ENCODE measurements at places on chromosomes 1 and 21.
A peak's percentile ranks its signal among the peaks of the same experiment; 100 is the strongest.

GRCh38 chr1:207850621-207851407, 60.1 kb downstream of the CD34 start:
- DNase-seq: no peak

DNA sequence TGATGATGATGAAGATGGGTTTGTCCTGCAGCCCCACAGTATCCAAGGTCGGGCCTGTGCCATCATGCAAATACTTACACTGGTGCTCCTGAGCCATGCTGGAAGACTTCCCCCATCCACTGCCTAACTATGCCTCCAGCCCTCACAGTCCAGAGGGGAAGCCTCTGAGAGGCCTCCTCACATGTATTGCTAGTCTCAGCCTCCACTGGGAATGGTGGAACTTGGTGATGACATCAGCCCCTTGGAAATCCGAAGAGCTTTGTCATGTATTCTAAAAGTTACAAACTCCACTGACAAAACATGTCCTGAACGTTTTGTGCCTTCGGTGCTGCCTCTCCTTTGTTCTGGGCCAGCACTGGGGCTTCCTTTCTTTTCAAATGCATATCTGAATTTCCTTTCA, 61.1 kb upstream of the DMRTB1 start:
- no peak for DNase-seq

DNA sequence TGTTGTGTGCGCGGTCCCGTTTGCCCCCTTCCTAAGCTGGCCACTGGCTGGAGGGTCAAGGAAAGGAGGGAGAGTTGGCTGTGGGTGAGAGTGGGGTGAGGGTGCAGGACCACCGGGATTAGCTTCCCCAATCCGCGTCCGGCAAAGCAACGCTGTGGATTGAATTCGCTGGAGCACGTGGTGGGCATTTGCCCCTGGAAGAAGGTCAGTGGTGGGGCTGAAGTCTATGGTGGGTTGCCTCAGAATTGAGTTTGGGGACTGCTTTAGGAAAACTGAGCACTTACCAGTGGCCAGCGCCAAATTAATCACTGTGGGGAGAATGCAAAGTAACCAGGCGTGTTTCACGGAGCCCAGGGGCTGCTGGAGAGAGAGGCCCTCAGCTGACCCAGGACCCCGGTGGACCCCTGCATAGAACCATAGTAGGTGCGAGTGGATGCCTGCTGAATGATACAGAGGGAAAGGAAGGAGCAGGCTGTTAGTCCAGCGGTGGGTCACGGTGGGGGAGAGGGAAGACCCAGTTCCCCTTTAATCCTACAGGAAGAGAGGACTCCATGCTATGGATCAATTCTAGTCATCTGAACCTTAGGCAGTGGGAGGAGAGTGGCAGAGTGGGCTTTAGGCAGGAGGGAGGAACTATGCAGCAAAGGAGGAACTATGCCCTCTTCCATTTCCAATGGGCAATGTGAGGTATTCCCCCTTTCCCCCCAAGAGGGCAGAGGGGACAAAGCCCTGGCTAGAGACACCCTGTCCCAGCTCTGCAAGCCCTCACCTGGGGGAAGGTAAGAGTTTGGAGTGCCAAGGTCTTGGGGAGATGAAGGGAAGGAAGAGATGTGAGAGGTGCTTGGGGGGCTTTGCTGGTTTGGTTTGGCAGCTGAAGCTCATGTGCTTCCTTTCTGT, 1.2 kb downstream of the TNFRSF8 start:
- DNase-seq: no peak

- DNase-seq: no peak
Measured at GRCh38 chr1:236673289-236673919, 12.9 kb upstream of the ACTN2 start.

DNA sequence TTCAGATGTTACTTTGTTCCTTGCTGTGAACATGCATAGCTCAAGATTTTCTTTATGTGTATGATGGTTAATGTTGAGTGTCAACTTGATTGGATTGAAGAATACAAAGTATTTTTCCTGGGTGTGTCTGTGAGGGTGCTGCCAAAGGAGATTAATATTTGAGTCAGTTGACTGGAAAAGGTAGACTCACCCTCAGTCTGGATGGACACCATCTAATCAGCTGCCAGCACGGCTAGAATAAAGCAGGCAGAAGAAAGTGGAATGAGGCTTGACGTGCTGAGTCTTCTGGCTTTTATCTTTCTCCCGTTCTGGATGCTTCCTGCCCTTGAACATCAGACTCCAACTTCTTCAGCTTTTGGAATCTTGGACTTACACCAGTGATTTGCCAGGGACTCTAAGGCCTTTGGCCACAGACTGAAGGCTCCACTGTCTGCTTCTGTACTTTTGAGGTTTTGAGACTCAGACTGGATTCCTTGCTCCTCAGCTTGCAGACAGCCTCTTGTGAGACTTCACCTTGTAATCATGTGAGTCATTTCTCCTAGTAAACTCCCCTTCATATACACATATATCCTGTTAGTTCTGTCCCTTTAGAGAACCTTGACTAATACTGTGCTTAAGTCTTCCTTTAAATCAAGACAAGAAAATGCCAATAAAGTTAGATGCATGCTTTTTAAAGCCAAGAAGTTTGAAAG, 626.6 kb downstream of the KCNT2 start:
- DNase-seq: no peak

GRCh38 chr1:233138788-233139585, 156.5 kb downstream of the PCNX2 start:
- no peak for DNase-seq

DNA sequence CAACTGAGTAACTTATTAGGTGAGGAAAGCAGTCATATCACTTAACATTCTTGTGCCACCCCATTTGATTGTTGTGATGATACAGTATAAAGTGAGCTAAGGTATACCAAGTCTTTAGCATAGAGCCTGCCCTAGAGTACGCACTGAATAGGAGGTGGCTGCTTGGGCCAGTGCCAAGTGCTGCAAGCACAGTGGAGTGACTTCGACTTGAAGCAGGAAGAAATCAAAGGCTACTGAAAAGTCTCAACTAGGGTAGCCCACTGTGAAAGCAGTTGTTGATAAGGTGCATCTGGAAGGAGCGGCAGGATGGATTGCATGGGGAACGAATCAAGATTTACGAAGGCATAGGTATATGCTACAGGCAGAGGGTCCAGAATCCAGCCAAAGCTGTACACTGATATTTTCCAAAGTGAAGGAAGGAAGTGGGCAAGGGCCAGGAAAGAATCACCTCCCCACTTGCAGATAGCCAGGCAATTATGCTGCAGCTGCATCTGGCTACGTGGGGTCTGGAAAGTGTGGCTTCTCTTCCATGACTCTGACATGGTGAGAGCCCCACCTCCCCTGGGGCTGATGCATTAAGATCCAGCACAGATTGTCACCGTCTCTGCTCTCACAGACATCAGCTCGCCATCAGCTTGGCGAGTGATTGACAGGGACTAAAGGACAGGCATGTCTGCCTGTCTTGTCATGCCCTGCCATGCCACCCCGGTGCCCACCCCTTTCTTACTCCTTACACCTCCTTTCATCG, 287.0 kb upstream of the PLXNA2 start:
- DNase-seq: no peak

- DNase-seq: no peak
Measured at GRCh38 chr1:45410850-45411509, 70.7 kb upstream of the MUTYH start.

DNA sequence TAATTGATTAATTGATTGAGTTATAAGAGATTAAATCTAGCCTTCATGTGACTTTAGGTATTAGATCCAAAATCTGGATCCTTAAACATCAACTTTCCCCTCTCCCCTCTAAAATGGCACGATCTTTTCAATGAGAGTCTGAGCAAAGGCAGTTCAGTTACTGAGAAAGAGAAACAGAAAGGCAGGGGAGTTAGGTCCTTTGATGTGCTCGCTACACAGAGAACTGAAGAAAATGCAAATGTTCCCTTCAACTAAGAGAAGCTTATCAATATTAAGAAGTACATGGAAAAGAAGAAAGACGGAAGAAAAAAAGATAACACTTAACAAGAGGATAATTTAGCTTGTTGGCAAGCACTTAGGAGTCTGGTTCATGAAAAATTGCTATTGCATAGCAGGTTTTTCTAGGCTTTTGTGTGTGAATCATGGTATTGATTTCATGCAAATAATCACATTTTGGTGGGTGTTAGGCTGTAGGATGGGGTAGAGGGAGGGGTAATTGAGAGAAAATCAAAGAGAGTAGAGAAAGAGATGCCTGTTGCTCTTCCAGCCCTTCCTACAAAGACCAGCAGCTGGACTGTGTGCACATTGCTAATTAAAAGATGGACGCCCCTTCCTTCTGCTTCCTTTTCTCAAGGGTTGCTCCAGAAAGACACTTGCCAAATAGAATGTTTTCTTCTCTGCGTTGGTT, 307.6 kb upstream of the PLXNA2 start:
- DNase-seq: no peak

DNA sequence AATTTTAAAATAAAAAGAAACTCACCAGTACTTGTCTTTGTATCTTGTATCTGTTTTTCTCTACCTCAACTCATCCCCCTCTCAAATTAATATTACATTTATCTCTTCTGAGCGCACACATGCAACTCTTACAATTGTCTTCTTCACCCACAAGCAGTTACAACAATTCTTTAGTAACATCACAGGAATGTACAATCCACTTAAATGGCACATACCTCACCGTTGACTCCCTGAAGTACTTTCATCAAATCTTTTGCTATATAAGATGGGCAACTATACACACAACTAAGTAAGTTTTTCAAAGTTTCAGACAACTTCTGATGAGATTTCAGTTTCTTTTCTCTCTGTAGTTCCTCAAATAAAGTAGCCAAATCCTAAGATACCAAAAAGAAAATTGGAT, 28.3 kb downstream of the HEATR1 start:
- no peak for DNase-seq

DNA sequence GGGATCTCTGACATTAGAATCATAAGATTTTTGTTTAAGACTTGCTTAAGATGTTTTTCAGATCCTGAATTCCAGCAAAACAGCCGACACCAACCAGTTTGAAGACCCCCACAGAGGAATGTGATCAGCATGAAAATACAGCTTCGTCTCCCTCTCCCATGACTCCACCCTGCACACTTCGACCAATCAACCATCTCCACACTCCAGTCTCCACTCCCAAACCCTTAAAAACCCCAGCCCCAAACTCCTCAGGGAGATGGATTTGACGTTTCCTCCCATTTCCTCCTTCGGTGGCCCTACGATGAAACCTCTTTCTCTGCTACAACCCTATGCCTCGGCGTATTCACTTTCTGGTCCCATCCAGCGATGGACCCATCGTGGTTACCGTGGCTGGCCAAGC, 30.1 kb upstream of the KIF26B start:
- no peak for DNase-seq

DNA sequence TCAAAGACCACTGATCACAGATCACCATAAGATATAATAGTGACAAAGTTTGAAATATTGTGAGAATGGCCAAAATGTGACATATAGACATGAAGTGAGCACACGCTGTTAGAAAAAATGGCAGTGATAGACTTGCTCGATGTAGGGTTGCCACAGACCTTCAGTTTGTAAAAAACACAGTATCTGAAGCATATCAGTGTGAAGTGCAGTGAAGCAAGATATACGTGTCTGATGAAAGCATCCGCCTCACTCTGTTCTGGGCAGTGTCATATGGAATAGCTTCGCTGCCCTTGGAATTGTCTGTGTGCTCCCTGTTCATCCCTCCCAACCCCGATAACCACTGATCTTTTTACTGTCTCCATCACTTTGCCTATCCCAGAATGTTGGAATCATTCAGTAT, 50.7 kb downstream of the GALNT2 start:
- DNase-seq: no peak

DNA sequence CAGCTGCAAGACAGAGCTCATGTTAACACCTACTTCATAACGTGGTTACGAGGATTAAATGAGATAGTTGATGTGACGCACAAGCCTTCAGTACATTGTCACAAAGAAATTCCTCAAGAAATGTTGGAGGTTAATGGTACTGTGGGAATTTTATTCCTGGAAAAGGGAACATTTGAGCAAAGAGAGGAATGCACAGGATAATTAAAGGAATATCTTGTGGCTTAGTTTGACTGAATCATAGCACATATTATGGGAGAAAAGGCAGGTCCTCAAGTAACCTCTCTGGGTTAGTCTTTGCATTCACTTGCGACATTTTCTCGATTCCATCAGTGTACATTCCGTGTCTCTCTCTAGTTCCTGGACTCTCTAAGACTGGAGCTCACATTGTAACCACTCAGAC, 300.2 kb upstream of the DUSP10 start:
- DNase-seq: no peak

- DNase-seq: no peak
Measured at GRCh38 chr1:68798071-68798470, 301.2 kb upstream of the DEPDC1 start.

GRCh38 chr1:86914998-86915736, 732 bp downstream of the HS2ST1 start:
- DNase-seq: peak; percentile 54

- no peak for DNase-seq
Measured at GRCh38 chr1:236800623-236801022, 5.5 kb downstream of the MTR start.

GRCh38 chr1:59947047-59947938, 20.7 kb upstream of the CYP2J2 start:
- DNase-seq: peak; percentile 68

DNA sequence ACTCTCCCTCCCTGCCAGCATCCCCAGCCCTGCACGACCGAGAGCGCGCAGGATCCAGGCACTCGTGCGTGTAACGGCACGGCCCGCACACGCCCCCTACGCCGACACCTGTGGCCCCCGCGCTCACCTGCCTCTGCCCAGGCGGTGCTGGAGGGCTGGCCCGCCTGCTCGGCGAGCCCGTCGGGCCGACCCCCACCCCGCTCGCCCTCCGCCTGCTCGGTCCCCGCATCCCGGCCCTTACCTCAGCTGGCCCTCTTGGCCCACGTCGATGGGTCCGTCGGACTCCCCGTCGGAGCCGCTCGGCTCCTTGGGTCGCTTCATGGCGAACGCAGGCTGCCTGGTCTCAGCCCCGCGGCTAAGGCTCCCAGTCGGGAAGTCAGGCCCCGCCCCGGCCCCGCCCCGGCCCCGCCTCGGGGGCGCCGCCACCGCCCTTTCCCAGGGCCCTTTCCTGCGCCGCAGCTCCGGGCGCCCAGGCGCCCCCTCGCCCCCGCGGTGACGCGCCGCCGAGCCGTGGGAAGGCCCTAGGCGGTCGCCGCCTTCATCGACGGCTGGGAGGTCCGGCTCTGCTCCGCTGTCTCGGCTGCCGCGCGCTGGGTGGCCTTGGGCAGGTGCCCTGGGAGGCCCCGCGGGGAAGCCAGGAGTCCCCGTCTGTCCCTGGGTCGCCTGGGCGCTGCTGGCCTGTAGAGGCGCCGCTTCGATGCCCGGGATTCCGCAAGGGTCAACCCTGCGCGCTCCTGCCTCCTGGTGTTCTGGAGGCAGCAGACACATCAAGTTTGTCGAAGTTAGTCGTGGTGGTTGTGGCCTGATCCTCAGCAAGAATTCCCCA, at the start of gene HEYL:
TSS of gene HEYL (minus strand) at position 339 of the 826 bp plus-strand sequence. CDS start at position 321, 18 bp downstream.
- peak; percentile 76 for DNase-seq

Data from activated naive CD4-positive, alpha-beta T cell treated with anti-CD3 and anti-CD28 coated beads for 36 hours (primary cell).